Globus pallidus (tissue), 1 donor: ENCODE measurements at places on chromosomes 2 and 18.

GRCh38 chr2:42464631-42465030 is 29.2 kb downstream of the KCNG3 start:
- no peak for DNase-seq

- no peak for DNase-seq
These were observed 18.9 kb downstream of the SLC39A10 start for GRCh38 chr2:195675783-195676427.

DNA sequence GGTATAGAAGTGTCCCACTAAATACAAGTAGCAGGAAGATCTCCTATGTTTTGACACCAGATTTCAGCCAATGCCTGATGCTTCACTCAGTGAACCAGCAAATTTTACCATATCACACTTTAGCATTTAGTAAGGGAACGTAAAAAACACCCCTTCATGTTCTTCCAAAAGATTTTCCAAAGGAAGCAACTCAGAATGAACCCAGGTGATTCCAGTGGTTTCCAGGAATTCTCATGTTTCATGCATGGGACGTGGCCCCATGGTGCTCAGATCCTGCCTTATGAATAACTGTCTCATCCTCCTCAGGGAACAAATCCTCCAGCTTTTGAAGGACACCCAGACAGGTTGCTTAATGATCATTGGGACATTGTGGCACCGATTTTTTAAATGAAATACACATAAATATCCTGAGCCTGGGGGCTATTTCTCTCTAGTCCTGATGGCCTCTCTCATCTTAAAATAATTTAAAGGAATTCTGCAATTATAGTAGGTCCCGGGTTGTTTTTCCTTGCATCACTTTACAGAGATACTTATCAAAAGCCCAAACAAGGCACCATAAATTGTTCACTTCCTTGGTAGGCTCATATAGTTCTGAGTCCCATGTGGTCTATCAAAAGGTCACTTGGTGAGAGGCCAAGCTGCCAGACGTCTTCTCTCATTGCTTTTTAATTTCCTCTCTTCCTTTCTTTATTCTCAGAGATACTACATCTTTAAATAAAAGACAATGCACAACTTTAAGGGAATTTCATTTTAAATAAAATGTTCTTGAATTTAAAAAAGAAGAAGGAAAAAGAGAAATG is 261.0 kb downstream of the ZNF516 start:
- no peak for DNase-seq

GRCh38 chr2:12448846-12449505 is 267.8 kb upstream of the TRIB2 start:
- no peak for DNase-seq

DNA sequence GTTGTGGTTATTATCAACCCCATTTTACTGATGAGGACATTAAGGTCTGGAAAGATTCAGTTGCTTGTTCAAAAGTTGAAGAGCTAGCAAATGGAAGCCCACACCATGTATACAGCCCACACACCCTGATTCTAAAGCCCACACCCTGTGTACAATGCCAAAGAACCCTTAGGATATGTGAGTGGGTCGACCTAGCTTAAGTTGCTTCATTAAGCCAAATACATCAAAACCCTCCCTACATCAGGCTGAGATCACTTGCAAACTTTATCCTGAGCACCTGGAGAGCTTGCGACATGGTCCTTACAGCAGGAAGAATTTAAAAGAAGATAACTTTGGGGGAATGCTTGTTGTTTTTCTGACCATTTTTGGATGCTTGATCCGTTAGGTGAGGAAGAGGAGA is 435 bp upstream of the ARHGAP25 start:
- no peak for DNase-seq

DNA sequence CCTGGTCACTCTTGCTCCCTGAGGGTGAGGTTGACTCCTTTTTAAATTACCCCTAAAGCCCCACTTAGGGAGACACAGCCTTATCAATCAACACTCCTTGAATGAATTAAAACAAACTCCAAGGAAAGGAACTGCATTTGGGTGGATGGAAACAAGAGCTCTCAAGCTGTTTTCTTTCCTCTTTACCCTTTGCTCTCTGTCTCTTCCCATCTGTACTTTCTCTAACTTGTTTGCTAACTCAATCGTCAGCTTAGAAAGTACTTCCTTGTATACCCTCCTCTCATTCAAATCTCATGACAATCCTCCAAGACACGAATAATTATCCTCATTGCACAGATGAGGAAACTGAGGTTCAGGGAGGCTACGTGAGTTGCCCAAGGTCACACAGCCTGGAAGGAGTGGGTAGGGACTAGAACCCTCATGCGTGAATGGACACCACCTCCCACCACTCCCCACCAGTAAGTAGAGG is 32.7 kb downstream of the ZFP36L2 start:
- DNase-seq, result no peak

DNA sequence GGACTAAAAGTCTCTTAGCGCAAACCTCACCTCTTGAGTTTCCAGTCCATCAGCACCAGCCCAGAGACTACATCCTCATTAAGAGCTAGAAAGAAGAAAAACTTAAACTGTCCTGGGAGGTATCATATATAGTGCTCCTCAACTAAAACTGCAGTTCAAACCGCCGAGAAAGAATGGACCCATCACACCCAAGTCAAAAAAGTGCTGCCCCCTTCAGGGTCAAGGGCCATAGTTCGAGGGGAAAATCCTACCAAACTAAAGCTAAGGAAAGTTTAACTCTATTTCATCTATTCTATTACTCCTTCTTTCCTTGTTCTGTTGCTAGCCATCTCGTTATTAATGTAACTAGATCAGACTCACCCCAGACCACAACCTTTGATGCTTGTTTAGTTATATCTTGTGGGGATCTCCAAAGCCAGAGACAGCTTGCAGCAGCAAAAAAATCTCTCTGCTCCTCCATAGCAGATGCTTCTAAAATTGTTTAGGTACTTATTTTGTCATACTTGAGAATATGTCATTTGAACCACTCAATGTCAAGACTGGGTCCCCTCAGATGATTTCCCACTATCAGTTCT is 134.5 kb upstream of the RMP24 start:
- DNase-seq, result no peak

- DNase-seq, result no peak
These were observed 463 bp upstream of the ALPP start for GRCh38 chr2:232377841-232378734.
